Activated CD8-positive, alpha-beta memory T cell treated with anti-CD3 and anti-CD28 coated beads for 1 hour (primary cell): ENCODE measurements at places on chromosomes 11 and 22.

GRCh38 chr11:130146796-130147195 lies 12.8 kb upstream of the ST14 start:
- no peak for DNase-seq

DNA sequence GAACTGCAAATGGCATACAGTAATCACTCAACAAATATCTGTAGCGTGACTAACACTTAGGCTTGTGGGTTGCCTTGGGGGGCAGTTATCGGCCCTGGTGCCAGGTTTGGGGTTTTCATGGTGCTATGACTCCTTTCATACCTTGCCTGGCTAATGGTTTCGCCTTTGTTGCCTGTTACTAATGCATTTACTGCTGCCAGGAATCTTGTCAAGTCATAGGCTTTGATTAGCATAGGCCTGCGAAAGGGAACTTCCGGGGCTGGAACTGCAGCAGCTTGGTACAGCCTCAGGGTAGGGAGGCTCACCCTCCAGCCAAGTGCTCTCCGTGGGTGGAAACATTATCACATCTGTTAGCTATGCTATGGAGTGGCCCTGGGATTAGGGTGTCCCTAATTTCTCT lies 13.2 kb downstream of the SLC25A18 start:
- no peak for DNase-seq

DNA sequence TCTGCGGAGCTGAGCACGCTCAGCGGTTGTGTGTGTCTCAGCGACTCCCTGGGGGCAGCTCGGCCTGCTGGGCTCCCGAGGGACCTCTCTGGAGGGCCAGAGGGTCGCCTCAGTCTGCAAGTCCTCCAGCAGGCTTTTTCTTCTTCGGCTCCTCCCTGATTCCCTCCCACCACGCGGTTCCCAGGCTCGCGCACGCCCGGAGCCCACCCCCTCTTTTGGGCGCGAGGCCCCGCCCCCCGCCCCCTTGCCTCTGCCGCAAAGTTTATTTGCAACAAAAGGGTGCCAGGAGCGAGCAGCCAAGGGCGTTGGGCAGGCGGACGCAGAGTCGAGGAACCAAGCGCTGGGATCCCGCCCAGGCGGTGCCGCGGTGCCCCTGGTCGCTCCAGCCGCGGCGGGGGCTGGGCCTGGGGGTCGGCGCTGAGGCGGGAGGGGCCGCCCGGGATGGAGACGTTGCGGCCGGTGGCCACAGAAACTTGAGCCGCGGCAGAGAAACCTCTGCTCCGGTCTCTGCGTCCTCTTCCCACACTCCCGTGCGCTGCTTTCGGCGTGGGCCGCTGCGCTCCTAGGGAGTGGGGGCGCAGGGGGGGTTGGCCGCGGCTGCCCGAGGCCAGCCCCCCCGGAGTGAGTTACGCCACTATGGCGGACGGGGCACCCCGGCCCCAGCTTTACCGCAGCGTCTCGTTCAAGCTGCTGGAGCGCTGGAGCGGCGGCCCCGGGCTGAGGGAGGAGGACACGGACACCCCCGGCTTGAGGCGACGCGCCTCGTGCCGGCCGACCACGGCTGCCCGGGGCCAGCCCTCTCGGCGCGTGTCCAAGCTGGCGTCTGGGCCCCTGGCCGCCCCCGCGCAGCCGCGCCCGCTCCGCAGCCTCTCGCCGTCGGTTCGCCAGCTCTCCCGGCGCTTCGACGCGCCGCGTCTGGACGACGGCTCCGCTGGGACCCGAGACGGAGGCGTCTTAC lies at the start of gene ARHGEF17:
Gene ARHGEF17 (plus strand): TSS at position 274 of the 958 bp plus-strand sequence. CDS start 363 bp downstream, at position 637.
- DNase-seq = no peak

GRCh38 chr22:40922484-40923303 lies 28.5 kb upstream of the RBX1 start:
- DNase-seq = no peak

- DNase-seq = no peak
These were observed 11.3 kb upstream of the MS4A7 start for GRCh38 chr11:60367009-60367408.

DNA sequence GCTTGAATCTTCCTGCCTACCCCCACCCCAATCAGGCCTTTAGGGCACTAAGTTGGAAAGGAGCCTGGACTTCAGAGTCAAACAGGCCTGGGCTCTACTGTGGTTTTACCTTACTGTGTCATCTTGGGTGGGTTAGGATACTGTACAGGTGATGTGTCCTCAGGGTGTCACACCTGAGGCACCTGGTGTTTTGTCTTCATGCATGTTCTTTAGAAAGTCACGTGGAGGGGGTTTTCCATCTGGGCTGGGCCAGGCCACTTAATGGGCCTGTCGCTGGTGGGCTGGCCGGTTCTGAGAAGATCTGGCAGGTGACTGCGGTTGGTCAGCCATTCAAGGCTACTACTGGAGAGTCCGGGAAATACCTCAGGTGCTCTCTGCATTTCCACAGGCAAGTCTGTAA lies 92.6 kb downstream of the SWAP70 start:
- no peak for DNase-seq

DNA sequence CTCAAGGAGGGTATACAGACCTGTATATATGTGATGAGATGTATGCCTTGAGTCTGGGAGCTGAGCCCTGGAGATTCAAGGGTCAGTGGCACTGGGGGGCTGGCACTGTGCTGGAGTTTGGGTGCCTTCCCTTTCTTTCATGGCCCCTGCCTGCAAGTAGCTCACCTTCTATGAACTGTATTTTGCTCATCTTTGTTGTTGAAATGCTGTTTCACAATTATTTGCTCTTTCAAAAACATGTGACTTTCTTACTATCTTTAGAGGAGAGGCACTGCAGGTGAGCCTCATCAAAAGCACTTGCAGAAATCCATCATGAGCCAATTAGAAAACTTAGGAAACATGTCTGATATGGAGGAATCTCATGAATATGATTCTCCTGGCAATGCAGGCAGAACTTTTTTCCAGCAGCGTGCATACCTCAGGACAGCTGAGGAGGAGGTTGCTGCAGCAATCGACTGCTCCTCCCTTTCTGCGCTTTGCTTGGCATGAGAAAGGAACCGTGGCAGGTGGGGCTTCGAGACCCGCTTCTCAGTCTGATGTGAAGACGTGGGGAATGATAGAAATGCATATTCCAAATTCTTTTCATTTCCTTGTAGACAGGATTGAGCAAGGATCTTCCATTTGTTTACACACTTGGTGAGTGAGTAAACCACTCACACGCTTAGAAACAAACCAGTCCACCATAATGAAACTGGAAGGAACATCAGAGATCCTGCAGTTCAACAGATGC lies 178.4 kb upstream of the E2F8 start:
- DNase-seq = no peak

DNA sequence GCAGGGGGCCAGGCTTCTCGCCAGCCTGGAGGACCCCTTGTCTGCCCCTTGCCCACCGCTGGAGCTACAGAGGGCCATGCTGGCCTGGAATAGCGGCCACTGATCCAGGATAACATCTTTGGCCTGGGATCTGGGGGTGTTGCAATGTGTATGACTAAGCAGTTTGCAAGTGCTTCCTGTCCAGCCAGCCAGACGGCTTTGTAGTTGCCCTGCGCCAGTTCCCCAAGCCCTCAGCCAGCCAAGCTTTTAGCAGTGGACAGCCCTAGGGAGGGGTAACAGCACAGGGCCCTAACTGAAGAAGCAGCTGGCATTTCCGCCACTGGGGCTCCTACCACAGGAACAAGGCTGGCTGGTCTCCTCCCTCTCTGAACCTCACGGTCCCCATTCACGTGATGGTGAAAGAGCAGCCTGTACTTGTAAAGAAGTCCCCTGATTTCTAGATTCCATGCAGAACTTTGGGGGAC lies 32.1 kb downstream of the UQCR10 start:
- no peak for DNase-seq

GRCh38 chr11:87970762-87971161 lies 204.5 kb downstream of the RAB38 start:
- no peak for DNase-seq

DNA sequence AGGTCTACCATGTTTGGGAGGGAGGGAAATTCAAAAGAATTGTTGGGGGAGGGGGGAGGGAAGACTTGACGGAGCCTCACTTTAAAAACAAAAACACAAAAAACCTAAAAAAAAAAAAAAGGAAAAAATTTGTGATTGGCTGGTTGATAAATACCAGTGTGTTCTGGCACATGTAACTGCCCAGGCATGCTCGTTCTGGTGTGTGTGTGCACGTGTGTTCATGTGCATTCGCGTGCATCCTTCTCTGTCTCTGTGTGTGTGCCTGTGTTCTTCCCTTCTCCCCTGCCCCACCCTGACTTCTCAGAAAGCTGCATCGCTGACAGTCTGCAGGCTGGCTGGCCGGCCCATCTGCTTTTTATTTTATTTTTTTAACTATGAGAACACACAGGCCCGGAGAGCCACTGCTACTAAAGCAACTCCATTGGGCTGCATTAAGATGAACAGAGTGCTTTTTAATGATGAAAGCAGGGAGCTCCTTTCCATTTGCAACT lies 22.6 kb upstream of the ADSL start:
- no peak for DNase-seq

DNA sequence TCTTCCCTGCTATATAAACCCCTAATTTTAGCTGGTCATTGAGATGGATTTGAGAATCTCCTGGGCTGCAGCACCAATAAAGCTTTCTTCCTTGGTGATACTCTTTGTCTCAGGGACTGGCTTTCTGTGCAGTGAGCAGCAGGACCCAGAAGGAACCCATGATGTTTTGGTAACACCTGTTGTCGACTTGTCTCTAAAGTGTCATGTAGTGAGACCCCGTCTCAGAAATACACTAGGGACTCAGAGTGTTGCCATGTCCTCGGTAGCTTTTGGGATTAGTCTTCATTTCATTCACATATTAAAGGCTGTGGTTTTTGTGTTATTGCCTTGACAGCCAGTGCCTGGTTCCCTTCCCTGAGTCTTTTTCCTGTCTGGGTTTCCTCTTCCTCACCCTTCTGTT lies 1078.7 kb downstream of the TBC1D22A start:
- no peak for DNase-seq

DNA sequence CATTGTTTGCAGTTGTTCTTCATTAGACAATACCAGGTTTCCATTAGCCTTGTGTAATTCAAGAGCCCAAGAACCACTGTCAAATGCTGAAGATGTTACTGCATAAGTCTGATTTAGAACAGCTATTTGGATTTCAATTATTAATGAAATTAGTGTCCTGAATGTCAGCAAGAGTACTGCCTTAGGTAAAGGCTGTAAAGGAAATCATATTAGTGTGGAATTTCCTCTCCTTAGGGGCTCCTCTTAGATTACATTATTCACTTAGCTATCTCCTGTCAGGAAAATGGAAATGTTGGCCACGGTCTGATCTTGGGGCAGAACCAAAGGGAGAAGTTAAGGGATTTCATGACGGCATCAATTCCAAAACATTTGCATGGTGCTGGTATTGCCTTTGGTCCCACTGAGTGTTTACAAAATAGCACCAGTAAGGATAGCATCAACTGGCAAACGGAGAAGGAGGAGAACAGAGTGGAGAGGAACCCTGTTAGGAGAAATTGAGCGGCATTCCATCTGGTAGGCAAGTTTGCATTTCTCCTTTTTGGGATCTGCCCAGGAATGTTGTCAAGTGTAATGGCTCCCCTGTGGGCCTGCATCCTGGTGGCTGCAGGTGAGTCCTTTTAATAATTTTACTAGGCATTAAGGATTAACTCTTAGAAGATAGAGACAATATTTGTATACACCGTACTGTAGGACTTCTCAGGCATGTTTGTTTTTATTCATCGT lies at the start of gene HTR3B:
Gene HTR3B (plus strand): TSS at position 418 of the 723 bp plus-strand sequence. CDS start 138 bp downstream, at position 556.
- DNase-seq = no peak

DNA sequence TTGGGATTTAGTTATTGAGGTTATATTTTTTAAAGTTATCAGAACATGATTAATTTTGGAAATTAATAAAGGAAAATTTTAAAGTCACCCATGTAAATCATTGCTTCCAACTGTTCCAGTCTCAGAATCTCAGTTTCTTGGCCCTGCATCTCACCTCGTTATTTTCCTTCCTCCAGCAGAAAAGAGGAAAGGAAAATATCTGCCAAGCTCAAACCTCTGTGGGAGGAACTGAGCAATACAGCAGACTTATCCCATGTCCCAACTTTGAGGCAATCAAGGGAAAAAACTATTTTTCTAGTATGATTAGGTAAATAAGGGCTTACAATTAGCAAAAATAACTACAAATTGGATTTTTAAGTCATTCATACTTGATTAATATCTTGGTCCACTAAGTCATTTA lies 30.1 kb downstream of the ELMOD1 start:
- no peak for DNase-seq
